Brain pericyte (primary cell): ENCODE measurements at places on chromosomes 2 and 18.
A peak's percentile ranks its signal among the peaks of the same experiment; 100 is the strongest.

DNA sequence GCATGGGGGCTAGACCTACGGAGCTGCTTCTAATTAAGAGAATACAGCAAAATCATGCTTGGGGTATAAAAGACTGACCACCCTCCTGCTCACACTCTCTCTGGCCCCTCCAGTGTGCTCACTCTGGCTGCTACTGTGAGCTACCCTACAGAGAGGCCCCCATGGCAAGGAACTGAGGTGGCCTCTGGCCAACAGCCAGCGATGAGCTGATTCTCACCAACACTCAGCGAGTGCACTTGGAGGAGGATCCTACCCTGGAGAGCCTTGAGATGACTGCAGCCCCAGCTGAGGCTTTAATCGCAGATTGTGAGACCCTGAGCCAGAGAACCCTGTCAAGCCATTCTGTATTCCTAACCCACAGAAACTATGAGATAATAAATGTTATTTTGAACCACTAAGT is 88.2 kb downstream of the GFPT1 start:
- peak; percentile 71 for DNase-seq

DNA sequence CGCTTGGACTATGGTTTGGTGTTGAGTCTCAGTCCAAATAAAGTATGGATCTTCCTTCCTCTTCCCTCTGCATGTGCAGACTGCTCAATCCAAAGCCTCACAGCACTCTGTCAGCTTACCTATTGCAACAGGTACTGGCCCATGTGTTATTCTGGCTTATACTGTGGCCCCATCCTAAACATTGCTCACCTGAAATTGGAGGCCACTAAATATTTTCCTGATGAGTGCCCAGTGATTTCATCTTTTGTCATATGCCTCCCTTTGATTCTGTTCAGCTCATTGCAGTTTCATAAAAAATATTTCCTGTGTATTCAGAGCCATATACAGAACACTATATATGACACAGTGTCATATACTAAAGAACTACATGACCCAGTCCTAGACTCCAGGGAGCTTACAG is 86.3 kb upstream of the FAM136A start:
- DNase-seq: no peak

GRCh38 chr2:178315488-178315948 is 121.2 kb downstream of the OSBPL6 start:
- no peak for DNase-seq

- DNase-seq: peak; percentile 7
Observed at GRCh38 chr18:6219116-6219717, 195.5 kb downstream of the L3MBTL4 start.

DNA sequence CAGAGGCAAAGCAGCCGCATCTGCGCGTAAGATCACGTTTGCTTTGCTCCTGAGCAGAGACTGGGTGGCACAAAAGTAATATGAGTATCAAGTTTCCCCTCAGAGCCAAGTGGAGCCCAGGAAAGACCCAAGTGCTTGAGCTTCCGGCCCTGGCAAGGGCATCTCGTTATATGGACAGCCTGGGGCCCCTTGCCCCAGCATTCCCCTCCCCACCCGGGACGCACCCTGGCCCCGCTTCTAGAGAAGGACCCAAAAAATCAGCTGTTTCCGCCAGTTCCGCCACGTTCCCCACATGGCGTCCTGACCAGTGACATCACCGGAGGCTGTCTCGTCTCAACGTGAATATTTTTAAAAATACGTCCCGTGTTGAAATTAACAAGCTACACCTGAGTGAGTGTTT is 135.1 kb downstream of the NFATC1 start:
- DNase-seq: no peak

GRCh38 chr2:43934567-43934966 is 61.2 kb downstream of the LRPPRC start:
- no peak for DNase-seq

DNA sequence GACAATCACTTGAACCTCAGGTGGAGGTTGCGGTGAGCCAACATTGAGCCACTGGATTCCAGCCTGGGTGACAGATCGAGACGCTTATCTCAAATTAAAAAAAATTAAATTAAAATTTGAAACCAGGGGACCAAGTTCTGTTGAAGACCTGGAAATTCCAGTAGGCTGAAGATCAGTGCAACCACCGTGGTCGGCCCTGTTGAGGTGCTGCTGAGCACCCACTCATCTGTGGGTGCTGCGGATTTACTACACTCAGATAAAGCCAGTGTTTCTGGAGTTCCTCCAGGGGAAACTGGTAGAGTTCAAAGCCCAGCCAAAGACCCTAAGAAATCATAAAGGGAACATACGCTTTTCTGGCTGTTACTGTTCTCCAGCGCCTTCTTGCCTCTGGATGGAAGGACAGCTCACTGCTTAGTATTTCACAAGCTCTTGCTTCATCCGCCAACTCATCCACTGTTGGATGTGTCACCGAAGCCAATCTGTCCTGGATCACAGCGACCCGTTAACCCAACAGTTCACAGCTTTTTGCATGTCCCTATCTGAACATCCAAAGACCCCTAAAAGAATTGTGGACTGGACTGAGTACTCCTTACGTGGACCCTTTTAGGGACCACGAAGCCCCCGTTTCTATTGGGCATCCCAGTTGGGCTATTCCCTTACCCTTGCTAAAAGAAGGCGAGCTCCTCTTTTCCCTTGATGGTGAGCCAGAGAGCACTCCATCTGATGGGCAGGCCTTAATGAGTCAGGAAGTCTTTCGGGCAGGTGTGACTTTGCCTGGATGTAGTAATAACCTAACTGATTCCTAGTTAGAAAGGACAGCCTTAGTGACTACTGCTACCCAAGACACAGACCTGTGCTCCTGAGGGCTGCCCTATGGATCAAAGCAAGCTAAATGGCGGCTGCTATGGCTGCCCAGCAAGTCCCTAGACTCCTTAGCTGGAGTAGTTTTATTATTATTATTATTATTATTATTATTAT is 6.0 kb upstream of the ALPP start:
- DNase-seq: no peak

DNA sequence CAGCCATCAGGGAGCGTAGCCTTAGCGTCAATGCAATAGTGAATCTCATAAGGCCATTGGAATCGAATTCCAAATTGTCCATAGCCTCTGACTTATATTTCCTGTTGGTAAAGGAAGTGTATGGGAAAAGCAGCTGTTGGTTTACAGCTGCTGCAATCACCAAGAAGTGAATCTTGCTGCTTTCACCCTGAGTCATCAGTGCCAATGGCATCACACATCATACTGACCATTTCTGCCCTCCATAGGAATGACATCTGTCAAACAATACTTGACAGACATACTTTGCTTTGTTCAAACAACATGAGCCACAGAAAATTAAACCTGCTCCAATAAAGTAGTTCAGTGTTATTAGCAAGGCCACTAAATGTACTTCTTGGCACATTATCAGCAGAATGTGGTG is 111.2 kb upstream of the KLHL29 start:
- DNase-seq: no peak

GRCh38 chr2:239143858-239144712 is 256.7 kb downstream of the HDAC4 start:
- no peak for DNase-seq

DNA sequence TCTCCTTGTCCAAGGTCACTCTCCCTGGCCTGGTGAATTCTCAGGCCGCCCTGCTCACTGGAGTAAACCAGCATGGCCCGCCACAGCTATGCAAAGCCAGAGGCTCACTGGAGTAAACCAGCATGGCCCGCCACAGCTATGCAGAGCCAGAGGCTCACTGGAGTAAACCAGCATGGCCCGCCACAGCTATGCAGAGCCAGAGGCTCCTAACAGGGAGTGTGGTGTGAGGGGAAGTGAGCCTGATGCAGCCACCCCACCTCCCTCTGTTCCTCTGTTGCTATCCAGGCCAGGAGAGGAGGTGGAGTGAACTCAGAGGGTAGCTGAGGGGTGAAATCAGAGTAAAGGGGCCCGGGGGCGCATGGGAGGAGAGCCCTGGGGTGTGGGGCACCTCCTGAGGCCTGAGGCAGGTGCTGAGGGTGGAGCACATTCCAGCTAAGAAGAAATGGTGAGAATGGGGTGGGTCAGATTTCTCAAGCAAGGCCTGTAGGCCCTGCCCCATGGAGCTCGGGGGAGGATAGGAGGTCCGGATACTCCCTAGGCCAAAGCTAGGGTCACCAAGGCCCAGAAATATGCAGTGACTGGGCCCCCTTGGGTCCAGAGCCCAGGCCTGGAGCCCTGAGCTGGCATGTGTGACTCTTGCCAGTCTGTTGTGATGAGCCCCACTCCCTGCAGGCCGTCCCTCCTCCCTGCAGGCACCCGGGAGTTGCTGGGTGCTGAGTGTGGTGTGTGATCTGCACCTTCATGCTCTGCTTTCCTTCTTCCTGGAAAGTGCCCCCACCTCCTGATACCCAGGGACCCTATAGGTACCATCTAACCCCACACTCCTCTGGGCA is 1.5 kb downstream of the ATP6V1B1 start:
- DNase-seq: no peak

- no peak for DNase-seq
Observed at GRCh38 chr18:32040936-32041335, 22.3 kb downstream of the RNF125 start.

- DNase-seq: no peak
Observed at GRCh38 chr2:151522556-151522955, 112.9 kb downstream of the RIF1 start.

DNA sequence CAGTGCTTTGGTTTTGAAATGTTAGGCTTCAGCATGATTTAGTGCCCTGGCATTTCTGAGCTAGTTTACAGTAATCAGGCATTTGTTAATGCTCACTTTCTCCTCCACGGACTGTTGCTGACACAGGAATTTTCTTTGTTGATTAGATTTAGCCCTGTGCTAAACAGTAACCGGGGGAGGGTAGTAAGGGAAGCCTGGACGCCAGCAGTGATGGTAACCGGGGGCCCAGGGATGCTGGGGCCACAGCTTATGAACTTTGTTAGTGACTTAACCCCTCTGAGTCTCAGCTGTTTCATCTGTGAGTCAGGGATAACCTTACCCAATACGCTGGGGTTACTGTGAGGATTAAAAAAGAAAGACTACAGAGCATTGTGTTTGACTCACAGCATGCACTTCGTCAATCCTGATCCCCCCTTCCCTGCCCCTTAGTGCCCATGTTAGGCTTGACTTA is 33.5 kb downstream of the KLHL29 start:
- DNase-seq: no peak

GRCh38 chr18:79934311-79935097 is 16.9 kb downstream of the SLC66A2 start:
- DNase-seq: no peak

GRCh38 chr2:97763176-97763845 is 49.9 kb downstream of the ZAP70 start:
- no peak for DNase-seq

DNA sequence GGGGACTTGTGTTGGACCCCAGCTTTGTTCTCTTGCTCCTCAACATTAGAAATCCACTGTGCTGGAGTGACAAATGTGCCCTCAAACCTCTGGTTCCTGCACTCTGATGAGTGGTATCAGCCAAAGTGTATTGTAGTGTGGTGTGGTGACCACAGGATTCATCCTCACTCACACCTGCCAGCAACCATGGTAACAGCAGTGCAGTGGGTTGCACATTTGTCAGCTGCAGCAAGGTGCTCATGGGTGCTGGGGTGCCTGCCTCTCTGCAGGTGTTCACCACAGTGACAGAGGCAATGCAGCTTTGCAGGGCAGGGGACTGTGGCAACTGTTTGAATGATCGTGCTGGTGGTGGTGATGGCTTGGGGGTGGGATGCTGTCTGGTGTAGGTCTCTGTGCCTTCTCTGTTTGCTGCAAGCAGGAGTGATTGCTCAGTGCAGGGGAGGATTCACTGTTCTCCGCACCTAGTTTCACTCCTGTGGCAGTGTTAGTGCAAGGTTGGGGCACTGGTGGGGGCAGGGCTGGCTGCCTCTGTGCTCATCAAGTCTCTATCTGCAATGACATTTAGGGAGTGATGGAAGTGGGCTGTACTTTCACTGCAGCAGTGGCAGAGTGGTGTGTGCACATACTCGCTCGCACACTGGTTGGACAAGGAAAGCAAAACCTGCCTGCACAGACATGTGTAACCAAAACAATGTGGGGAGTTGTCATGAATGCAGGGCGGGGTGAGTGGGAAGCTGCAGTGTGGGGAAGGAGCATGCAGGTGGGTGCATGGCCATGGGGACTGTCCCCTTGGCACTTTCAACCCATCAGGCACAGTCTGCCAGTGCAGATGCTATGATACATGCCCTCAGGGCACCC is 301.1 kb downstream of the PIK3C3 start:
- DNase-seq: no peak

- no peak for DNase-seq
Observed at GRCh38 chr2:54949431-54949830, 100.8 kb downstream of the RTN4 start.

GRCh38 chr18:8348051-8348720 is 261.1 kb upstream of the RAB12 start:
- no peak for DNase-seq

GRCh38 chr2:136935119-136935518 is 169.8 kb downstream of the THSD7B start:
- DNase-seq: no peak

DNA sequence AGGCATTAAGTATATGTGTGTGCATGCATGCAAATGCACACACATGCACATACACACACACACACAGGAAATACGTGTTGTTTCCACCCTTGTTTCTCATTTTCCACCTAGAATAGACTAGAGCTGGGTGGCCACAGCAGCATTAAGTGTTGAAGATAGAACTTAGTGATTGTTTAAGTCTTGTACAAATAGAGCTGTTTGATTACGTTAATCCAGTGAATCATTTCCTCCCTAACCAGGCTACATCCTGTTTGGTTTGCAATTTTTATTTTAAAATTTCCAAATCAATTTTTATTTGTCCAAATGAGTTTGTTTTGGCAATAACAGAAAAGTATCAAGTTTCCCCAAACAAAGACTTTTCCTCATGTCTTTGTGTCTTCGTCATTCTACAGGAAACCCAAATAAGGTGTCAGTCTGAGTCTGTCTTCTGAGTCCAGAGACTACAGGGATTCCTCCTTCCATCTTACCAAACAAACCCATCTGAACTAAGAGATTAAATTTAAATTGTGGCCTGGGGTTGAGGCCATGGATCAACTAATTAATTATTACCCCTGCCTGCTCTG is 74.6 kb upstream of the GALNT5 start:
- DNase-seq: peak; percentile 68

DNA sequence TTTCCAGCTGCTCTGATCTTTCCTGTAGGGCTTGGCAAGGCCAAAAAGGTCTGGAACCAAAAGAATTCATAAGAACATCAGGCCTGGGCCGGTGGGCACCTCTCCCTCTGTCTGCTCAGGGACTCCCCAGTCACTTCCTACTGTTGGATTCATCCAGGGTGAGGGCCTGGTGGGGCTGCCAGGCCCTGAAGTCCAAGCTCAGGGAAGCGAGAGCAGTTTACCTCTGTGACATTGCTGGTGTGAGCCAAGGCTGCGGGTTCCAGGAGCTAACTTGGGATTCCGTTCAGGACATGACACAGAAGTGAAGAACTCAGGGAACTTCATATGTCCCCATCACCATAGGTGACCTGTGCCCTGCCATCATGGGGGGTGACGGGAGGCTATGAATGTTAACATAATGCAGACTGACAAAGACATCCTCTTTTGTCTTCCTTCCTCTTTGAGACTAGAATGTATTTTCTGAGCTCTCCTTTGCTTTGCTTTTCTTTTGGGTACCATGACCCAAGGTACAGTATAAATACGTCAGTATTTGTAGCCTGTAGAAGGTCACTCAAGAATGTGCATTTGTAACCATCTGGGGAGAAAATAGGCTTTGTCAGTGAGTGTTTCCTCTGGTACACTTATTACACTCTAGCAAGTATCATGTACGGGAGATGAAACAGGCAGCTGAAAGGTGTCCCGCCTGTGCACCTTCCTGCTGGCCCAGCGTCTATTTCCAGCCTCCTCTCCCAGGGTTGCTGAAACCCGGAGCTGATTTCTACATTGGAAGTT is 130.5 kb upstream of the SLC1A4 start:
- no peak for DNase-seq
